ENCODE measurements at places on chromosomes 11 and 22.
A peak's percentile ranks its signal among the peaks of the same experiment; 100 is the strongest.

- DNase-seq = peak; percentile 9
Observed at GRCh38 chr11:1931341-1932104, 12.0 kb downstream of the TNNT3 start.

- DNase-seq = no peak
Observed at GRCh38 chr11:64101461-64101860, 64.5 kb downstream of the MACROD1 start.

GRCh38 chr11:12119502-12119901 lies 9.1 kb downstream of the MICAL2 start:
- DNase-seq = peak; percentile 35

- no peak for DNase-seq
Observed at GRCh38 chr22:40070701-40071100, 75.9 kb downstream of the FAM83F start.

GRCh38 chr22:40803321-40803720 lies 15.8 kb downstream of the SLC25A17 start:
- DNase-seq = no peak

- DNase-seq = no peak
Observed at GRCh38 chr22:38781033-38781432, 12.9 kb downstream of the DNAL4 start.

DNA sequence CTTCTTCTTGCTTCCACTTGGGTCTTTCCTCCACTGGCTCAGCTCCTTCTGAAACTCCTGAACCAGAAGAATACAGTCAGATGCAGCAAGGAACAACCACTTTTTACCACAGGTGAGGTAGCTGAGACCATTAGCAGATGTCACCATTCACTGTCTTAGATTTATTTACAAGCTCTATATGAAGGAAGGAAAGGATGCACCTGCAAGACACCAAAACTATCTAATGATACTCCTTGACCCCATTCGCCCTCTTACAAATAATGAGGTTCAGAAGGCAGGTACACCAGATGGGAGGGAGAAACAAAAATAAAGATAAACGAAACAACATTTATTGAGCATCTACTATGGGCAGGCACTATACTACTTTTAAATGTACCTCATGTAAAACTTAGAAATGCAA lies 10.3 kb downstream of the TFIP11 start:
- DNase-seq = no peak

DNA sequence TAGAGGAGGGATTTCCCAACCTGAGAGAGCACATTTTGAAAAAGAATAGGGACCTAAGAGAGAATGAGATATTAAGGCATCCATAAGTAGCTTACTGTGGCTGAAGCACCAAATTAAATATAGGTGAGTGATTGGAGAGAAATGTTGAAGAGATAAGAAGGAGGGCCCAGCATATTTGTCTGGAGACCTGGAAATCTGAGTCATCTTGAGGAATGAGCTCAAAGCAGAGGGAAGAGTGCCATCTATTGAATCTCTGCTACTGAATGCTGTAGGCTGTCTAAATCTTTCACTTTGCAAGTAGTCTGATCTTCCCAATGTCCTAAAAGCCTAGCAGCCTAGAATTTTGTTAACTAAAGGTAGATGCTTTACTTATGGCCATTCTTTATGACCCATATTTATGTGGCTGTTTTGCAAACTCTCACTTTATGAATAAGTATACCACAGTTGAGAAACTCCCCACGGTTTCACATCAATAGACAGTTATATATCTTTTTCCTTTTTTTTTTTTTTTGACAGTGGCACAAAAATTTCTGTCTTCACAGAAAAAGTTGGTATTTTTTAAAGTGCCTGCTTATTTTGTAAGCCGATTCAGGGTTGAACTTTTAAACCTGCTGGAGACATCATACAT lies 2093.5 kb downstream of the LRRC4C start:
- peak; percentile 11 for DNase-seq

DNA sequence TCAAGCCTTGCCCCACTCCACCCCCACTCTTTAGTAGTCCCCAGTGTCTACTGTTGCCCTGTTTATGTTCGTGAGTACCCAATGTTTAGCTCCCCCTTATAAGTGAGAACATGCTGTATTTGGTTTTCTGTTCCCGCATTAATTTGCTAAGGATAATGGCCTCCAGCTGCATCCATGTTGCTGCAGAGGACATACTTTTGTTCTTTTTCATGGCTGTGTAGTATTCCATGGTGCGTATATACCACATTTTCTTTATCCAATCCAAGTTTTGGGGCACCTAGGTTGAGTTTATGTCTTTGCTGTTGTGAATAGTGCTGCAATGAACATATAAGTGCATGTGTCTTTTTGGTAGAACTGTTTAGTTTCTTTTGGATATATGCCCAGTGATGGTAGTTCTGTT lies 16.2 kb upstream of the FXYD6 start:
- no peak for DNase-seq

- peak; percentile 85 for DNase-seq
Observed at GRCh38 chr11:61480994-61481335, 27.6 kb upstream of the LRRC10B start.

GRCh38 chr11:62245271-62245753 lies 3.3 kb downstream of the SCGB1D2 start:
- DNase-seq = peak; percentile 61

DNA sequence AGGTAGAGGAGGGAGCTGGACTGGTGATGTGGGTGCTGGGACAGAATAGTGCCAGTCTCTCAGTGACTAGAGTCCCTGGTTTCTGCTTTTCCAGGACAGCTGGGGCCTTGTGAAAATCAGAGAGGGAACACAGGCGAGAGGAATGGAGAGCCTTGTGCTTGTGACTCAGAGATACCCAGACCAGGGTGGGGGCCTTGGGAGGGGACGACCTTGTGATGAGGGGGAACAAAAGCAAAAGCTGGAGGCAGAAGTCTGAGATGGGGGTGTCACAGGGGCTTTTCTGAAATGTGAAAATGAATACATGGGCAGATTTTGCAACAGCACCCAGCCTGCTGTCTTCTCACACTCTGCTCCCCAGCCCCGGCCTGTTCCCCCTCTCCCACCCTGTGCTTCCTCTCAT lies 3.4 kb upstream of the NR1H3 start:
- DNase-seq = no peak

- DNase-seq = no peak
Observed at GRCh38 chr11:127182586-127183203, 182.1 kb upstream of the KIRREL3 start.

- no peak for DNase-seq
Observed at GRCh38 chr11:35809561-35809960, 134.3 kb upstream of the LDLRAD3 start.

GRCh38 chr11:120022617-120023016 lies 115.3 kb downstream of the TRIM29 start:
- no peak for DNase-seq

DNA sequence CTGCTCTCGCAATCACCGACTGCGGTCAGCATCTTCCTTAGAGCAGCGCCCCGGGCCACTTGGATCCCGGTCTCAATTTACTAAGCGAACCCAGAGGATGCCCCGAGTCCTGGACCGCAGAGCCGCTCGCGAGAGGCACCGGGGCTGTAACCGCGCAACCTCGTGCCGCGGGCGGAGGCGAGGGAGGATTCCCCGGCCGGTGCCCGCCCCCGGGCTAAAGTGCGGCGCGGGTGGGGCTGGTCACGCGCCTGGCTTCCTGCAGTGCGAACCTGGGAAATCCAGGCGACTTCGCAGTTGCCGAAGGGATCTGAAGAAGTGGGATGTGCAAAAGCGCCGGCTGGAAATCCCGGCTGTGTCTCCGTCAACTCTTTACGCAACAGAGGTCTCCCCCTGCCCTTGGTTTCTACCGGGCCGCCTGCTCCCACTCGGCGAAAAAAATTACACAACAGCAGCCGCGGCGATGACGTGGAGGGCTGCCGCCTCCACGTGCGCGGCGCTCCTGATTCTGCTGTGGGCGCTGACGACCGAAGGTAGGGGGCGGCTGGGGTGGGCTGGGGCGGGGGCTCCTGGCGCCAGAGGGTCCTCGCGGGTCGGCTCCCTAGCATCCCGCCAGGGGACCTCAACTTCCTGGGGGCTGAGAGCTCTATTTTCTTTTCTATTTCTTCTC lies at the start of gene NCR3LG1:
Gene NCR3LG1, plus strand, starts transcription at position 291 of the 667 bp plus-strand sequence. Its CDS starts 170 bp downstream, at position 461.
- DNase-seq = peak; percentile 57

GRCh38 chr11:20156876-20157613 lies 3.2 kb downstream of the DBX1 start:
- DNase-seq = no peak

DNA sequence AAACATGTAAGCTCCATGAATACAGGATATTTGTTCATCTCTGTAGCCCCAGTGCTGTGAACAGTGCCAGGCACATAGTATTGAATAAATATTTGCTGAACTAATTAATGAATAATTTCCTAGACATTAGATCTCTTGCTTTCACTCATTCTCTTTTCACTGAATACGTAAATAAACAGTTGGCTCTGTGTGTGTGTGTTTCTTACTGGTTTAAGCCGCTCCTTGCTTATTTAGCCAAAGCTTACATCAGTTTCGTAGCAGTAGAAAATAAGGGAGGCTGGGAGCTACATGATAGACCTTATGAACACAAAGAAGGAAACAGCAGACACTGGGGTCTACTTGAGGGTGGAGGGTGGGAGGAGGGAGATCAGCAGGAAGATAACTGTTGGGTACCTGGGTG lies 17.2 kb downstream of the KREMEN1 start:
- DNase-seq = no peak

- DNase-seq = no peak
Observed at GRCh38 chr22:49566693-49567092, 261.0 kb downstream of the BRD1 start.

GRCh38 chr11:110251836-110252235 lies 44.6 kb downstream of the RDX start:
- peak; percentile 24 for DNase-seq

GRCh38 chr22:38859581-38860282 lies 12.3 kb downstream of the CBX6 start:
- DNase-seq = no peak

DNA sequence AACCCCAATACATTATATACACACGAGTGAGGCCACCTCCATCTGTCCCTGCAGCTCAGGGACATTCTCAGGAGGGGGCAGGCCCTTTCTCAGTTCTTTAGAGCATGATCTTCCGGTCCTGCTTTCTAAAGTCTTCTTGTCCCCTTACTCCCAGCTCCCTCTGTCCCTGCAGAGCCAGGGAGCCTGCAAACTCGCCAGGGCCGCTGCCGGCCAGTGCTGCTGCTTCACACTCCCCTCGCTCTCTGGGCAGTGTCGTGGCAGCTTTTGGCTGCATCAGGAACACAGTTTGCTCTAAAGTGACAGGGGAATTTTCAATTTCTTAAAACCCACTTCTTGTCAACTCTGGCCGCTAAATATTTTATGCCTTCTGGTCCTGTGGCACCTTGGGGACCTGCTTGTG lies 130.1 kb upstream of the NARS2 start:
- DNase-seq = no peak

DNA sequence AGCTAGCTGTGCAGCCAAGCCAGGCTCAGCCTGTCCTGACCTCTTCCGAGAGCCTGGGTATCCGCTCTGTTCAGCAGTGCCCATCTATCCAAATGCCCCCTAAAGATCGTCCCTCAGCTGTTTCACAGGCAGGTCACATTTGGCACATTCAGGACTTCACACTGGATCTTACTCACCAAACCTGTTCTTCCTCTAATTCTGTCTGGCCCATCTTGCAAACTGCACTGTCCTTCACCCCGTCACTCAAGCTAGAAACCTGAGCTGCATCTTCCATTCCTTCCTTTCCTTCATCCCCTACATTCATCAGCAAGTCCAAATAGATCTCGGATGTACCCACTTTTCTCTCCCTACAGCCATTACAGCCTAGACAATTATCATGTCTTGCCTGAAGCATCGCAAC lies 60.7 kb upstream of the CSNK2A3 start:
- no peak for DNase-seq

DNA sequence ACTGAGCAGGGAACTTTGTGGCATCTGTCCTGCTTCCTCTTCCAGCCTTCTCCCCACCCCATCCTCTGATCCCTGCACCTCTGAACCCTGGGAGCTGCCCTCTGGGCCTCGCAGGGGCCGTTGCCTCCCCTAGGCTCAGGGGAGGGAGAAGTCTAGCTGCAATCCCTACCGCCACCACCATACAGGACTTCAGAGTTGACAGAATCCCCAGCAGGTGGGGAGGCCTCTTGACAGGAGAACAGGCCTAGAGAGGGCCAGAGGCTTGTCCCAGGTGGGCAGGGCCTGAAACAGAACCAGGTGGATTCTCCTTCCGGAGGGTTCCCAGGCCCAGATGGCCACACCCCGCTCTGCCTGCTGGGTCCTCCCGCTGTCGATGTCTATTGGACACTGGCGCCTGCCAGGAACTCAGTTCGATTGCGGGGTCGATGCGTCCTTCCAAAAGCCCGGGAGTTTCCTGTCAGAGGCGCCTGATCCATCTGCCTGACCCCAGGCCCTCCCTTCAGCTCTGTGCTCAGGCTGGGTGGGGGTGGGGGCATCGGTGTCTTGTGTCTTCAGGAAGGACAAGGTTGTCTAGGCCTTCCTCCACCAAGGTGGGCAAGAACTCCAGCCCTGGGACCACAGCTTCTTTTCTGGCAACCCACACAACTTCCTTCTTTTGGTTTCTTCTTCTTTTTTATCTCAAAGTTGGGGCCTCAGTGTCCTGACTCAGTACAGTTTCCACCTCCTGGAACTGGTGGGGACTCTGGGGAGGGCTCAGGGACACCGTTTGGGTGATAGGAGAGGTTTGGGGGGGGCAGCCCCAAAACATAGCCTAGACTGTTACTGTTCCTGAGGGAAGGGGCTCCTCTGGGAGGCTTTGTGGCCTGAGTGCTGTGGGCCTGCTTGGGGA lies 6.4 kb downstream of the STARD10 start:
- DNase-seq = peak; percentile 73

DNA sequence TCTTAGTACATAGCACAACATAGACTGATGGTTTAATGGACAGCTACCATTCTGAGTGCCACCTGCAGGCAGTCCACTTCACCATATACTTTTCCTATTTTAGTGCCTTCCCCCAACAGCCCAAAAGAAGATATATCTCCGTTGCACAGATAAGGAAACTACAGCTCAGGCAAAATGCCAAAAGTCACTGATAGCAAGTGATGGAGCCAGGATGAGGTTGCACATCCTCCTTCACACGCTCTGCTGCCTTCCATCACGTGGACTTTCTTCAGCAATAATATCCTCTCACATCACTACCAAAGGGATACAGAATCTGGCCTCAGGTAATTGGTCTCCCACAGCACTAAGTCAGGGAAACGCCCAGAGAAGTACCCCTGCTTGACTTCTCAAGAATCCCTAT lies 7.5 kb downstream of the TCF20 start:
- DNase-seq = no peak

Measured in iPS-NIHi11 (cell line).